Vagina (tissue), 2 donors: ENCODE measurements at places on chromosomes 3 and 15.
A peak's percentile ranks its signal among the peaks of the same experiment; 100 is the strongest.

DNA sequence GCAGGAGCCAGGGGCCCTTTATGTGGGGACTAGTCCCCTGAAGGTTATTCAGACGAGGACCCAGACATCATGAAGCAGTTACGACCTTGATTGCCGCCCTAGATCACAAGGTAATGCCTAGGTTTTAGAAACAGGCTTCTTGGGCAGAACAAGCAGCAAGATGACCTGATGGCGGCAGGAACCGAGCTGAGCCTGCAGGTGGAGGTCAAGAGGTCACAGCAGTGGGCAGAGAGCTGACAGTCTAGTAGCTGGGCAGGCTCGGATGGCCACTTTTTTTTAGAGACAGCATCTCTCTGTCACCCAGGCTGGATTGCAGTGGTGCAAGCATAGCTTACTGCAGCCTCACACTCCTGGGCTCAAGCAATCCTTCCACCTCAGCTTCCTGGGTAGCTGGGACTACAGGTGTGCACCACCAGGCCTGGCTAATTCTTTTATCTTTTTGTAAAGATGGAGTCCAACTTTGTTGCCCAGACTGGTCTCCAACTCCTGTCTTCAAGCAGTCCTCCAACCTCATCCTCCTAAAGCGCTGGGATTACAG lies 83.5 kb upstream of the ABHD17C start:
- DNase-seq: peak; percentile 87

GRCh38 chr15:25136119-25136518 lies 181.3 kb downstream of the SNRPN start:
- no peak for DNase-seq

GRCh38 chr3:32797776-32798175 lies 20.0 kb upstream of the TRIM71 start:
- DNase-seq: no peak

GRCh38 chr3:122023335-122023910 lies 1.4 kb upstream of the ILDR1 start:
- no peak for DNase-seq

DNA sequence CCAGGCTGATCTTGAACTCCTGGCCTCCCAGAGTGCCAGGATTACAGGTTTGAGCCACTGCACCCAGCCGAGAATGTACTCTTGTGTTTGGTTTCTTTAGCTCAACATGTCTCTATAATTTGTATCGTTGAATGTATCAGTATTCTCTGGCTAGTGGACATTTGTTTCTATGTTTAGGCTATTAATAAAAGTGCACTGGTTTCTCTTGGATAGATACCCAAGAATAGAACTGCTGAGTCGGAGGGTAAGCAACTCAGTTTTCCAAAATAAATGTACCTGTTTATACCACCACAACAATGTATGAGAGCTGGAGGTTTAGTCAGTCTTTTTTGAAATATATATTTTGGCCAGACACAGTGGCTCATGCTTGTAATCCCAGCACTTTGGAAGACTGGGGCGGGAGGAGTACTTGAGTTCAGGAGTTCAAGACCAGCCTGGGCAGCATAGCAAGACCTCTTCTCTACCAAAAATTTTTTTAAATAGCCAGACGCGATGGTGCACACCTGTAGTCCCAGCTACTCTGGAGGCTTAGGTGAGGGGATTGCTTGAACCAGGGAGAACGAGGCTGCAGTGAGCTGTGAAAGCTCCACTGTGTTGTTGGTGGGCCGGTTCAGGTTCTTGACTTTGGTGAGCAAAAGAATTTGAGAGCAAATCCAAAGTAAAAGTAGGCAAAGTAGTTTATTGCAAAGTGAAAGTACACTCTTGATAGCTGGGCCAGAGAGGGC lies 7.7 kb upstream of the IVD start:
- no peak for DNase-seq

DNA sequence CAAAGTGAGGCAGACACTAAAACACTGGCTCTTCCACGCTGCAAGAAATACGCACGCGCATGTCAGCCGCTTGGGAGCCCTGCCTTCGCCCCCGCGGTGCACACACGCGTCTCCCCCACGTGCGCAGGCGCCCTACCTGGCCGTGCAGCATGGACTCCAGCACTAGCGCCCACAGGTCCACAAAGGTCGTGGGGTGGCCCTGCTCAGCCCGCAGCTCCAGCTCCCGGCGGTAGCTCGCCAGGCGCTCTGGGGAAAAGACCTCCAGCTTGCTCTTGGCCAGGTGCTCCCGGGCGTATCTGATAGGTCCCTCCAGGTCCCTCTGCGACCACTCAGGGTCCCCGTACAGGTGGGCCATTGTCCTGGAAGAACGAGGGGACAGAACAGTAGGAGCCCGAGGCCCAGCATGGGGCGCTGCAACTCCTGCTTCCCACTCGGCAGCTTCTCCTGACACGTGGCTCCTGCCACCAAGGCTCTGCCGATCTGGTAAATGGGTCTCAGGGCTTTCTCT lies 14.9 kb downstream of the PLA2G4D start:
- peak; percentile 91 for DNase-seq

DNA sequence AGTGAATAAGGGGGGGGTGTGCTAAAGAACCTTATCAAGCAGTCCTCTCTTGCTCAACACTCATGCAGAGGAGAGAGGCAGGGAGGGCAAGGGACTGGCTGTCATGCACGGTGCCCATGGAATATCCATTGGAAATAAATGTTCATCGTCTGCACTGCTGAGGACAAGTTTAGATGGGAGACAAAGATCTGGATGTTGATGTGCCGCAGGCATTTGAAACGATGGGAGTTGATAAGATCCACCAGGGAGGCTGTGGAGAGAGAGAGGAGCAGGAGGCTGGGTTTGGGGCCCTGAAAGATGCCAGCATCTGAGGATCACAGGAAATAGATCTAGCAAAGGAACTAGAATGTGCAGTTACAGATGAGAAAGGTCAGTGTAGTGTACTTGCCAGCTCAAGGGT lies 76.2 kb downstream of the CEP63 start:
- DNase-seq: no peak

GRCh38 chr3:148717885-148718561 lies 20.3 kb downstream of the AGTR1 start:
- no peak for DNase-seq

DNA sequence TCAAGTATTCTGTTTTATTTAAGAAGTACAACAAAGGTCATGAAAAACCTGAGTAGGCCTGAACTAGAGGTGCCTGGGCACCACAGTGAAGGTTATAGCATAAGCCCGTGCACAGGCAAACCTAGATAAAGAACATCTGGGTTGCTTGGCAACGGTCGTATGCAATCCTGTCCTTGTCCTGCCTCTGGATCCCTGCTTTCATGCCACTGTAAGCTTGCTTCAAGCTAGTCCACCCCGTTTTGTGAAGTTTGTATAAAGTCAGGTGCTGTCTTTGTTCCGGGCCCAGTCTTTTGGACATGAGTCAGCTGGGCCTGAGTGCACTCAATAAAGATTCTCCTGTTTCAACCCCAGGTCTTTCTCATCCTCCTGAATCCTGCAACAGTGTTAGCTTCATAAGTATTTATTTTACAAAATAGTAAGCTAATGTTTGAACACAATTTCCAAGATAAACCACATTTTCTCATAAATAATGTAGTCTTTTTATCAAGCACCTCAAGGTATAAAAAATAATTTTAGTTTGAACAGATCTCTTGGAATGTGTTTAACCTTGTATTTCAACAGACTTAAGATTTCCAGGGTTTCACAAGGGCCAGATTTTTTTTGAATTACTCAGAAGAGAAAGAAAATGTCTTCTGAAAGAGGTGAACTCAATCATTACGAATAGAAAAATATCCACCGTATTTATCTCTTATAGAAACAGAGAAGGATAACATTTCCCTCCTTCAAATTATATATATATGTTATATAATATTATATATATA lies 14.3 kb upstream of the SLC9C1 start:
- no peak for DNase-seq

DNA sequence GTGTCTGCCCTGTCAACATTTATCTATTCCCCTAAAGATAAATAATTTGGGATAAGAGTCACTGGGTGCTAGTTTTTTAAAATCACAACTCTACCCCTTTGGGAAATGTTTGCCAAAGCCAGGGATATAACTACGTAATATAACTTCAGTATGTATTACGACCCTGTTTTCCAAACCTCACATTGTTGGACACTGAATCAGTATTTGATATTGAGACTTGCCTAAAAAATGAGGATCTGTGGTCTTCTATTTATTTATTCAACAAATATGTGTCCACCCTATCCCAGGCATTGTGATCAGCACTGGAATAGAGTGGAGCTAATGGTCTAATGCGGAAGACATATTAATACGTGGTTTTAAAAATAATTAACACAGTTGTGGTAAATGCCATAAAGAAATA lies 4.5 kb upstream of the MGA start:
- no peak for DNase-seq

GRCh38 chr3:172273378-172273777 lies 174.9 kb downstream of the GHSR start:
- DNase-seq: no peak

DNA sequence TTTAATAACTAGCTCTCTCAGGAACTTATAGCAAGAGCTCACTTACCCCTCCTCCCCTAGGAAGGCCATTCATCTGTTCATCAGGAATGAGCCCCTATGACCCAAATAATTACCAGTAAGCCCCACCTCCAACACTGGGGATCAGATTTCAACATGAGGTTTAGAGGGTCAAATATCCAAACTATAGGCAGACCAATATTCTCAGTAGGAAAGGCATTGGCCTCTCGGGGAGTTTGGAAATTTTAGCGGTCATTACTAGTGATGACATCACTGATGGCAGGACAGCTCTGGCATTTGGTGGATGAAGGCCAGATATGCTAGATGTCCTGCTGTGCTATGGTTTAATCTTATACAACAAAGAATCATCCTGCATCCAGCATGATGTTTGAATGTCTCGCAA lies 15.2 kb upstream of the CD47 start:
- DNase-seq: no peak

- peak; percentile 13 for DNase-seq
Measured at GRCh38 chr3:11610700-11611275, 32.9 kb downstream of the VGLL4 start.
